DMS53 (cell line): ENCODE measurements at places on chromosomes 5 and 9.
A peak's percentile ranks its signal among the peaks of the same experiment; 100 is the strongest.

DNA sequence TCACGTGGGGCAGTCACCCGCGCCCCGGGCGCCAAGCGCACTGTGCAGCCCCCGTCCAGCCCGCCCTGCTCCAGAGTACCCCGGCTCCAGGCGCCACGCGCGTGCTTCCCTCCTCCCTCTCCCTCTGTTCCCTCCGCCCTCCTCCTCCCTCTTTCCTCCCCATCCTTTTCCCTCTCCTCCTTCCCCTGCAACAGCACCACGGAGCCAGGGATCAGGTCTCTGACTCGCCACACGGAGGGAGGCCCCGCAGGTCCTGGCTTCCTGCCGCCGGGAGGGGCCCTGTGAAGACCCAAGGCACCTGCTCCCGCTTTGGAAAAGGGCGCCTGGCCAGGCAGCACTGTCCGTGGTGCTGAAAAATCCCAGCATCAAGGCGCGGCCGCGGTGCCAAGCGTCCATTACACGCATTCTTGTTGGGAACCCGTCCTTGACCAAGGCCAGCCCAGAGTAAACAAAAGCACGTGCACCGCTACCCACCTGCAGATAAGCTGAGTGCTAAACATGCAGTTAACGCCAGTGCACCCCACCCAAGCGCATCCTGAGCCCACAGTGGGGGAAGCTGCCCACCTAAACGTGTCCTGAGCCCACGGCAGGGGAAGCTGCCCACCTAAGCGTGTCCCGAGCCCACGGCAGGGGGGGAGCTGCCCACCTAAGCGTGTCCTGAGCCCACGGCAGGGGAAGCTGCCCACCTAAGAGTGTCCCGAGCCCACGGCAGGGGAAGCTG lies 21.7 kb downstream of the SLC6A18 start:
- DNase-seq, result peak; percentile 89

- DNase-seq, result no peak
Measured at GRCh38 chr5:72245951-72246532, 74.0 kb downstream of the MRPS27 start.

- DNase-seq, result no peak
Measured at GRCh38 chr9:76049341-76049740, 158.9 kb downstream of the PCSK5 start.

DNA sequence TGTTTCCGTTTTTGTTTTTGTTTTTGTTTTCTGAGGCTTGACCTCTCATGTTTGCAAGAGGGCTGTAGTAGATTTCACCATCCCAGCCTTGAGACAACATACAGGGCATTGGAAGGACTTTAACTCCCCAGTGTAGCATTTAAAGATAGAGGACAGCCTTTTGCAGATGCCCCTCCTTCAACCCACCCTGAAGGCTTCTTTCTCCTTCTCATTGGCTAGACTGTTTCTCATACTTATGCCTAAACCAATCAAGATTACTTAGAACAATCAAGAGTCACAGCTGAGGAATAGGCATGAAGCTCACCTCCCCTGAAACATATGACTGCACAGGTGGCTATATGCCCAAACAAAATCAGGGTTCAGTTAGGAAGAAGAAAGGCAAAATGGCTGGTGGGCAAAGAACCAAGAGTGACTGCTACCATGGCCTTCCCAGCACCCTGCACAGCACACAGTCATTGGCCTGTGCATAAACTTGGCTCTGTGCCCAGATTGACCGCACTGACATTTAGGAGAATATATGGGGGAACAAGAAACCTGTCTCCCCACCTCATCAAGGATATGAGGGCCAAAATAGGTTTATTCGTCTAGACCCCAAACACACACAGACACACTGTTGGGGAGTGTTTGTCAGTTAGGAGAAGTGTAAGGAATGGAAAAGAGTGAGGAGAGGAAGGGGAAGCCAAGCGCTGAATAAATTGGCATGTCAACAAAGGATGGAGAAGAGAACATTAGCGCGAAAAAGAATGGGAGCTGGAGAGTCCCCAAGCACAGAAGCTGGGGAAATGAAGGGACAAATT lies 137.3 kb upstream of the RANBP3L start:
- no peak for DNase-seq

- no peak for DNase-seq
Measured at GRCh38 chr9:76038431-76038830, 148.0 kb downstream of the PCSK5 start.

GRCh38 chr5:42994246-42994554 lies 45.9 kb downstream of the ANXA2R start:
- DNase-seq, result no peak

DNA sequence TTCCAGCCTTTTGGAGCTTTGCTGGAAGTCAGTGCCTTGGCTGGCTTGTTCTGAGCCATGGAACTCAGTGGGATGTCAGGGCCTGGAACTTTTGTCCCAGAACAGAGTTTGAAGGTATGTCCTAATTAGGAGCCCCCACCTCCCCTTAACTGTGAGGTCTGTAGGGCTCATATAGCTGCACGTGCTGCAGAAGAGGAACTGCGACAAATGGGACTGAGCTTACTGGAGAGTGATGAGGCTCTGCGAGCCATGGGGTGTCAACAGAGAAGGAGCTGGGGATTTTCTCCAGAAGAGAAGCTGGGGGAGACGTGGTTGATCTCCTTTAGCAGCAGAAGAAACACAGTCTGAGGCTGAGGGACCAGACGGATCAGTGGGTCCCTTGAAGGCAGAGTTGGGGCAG lies 10.9 kb downstream of the TMEM8B start:
- DNase-seq, result no peak

- DNase-seq, result peak; percentile 71
Measured at GRCh38 chr5:122704247-122705036, 70.4 kb upstream of the SNX2 start.

GRCh38 chr9:129810788-129811187 lies 7.8 kb downstream of the TOR1B start:
- no peak for DNase-seq

DNA sequence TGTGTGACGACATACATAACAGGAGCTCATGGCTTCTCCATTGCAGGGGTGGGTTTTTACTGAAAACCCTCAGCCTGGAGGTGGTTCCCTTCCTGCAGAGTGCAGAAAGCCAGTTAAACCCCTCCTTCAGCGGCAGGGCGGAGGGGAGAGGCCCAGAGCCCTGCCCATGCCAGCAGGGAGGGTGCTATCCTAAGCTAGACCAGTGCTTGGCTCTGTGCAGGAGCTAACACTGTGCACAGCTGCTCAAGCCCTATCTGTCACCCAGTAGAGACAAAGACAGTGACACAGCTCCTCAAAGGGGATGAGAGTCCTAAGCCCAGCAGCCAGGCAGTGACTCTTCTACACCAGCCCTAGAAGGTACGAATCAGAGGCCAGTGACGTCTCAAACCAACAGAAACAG lies 70.0 kb upstream of the ZSWIM6 start:
- DNase-seq, result peak; percentile 7

DNA sequence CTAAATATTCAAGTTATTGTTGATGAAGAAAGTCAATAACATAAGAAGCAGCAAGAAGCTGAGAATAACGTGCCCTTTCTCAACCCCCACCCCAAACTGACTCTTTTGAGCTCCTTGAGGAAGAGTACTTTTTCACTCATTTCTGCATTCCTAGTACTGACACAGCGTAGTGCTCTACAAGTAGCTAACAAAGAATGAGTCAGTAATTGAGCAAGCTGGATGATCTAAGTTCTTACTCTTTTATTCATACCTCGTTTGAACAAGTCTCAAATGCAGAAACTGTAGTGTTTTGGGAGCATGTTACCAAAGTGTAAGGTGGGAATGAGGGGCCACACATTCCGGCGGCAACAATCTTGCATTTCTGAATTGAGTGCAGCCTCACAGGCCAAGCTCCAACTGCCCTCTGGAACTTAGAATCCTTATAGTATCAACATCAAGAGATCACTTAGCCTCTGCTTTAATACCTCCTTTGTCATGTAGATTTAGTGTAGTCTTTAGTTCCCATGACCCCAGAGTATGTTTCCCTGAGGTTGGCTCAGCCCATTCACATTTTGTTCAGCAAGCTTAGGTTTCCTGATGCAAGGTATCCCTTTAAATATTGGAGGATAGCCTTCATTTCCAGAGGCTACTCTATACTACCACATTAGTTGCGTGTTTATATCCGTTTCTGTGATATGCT lies 152.0 kb downstream of the PRR16 start:
- DNase-seq, result peak; percentile 7

DNA sequence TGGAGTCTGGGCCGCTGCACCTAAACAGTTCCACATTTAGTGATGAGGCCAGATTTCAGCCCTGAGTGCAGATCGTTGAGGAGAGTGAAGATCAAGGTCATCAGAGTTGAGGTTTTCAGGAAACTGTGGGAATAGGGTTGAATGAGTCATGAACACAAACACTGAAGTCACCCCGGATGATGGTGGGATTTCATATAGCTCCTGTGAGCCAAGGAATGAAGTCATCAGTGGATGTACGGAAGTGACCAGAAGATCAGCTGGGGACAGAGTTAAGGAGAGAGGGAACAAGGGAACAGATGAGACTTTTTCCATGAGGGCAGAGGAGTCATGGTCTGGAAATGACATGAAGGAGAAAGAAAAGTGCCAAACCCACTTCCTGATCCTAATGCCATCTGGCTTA lies 36.5 kb downstream of the PALM2AKAP2 start:
- peak; percentile 80 for DNase-seq

DNA sequence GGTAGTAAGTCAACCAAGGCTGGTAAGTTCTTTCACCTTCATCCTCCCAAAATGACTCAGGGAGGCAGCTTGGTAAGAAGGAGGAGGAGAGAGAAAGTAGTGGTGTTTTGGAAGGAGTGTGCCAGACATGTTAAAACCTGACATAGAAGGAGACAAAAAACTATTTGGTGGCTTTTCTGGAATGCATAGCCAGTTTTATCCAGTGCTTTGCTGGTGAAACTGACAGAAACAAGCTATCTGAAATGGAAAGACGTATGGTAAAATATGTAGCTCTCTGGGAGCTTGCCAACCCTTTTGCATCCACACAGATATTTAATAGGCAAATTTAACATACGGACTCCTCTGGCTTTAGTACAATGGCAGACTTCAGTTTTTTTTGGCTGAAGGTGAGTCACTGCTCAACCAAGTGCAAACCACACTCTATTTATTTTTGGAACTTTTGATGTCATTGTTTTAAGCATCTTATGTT lies 45.4 kb downstream of the RAB14 start:
- no peak for DNase-seq

GRCh38 chr5:165370794-165371193 lies 1865.4 kb downstream of the MAT2B start:
- no peak for DNase-seq

GRCh38 chr5:52668139-52668538 lies 119.6 kb upstream of the ITGA1 start:
- DNase-seq, result no peak

- DNase-seq, result peak; percentile 76
Measured at GRCh38 chr9:21252721-21253547, 13.1 kb upstream of the IFNA14 start.

DNA sequence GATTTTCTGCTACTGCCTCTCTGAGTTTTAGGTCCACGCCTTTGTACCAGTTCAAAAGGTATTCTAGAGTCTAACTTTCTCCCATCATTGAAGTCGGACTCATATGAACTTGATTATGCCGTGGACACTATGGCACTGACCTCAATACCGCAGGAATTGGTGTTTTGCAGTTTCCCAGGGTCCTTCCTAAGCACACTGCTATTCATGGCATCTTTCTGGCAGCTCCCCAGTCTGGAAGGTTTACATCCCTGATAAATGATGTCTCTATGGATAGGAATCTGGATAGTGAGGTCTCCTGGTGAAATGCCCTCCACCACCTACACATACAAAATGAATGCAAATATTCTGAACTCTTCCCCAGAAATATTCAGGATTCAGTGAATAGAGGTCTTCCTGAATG lies 422.2 kb downstream of the CTNND2 start:
- no peak for DNase-seq

GRCh38 chr9:18805386-18805785 lies 227.6 kb downstream of the SAXO1 start:
- DNase-seq, result no peak

- no peak for DNase-seq
Measured at GRCh38 chr5:151911011-151911410, 13.6 kb downstream of the GLRA1 start.

- peak; percentile 80 for DNase-seq
Measured at GRCh38 chr5:144467792-144468191, 297.1 kb downstream of the KCTD16 start.

DNA sequence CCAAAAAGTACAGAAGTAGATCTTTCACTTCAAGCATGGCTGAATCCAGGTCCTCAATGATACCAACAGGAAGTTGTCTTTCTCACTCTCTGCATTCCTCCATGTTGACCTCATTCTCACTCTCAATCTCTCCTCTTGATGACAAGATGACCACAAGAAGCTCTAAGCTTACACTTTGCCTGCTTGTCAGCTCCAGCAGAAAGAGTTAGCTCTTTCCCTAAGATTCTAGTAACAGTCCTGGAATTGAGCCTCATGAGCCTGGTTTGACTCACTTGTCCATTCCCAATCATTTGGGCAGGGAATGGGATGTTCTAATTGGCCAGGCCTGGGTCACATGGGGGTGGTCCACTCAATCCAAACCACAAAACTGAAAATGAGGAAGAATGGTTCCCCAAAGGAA lies 3.3 kb upstream of the CLTA start:
- peak; percentile 26 for DNase-seq

GRCh38 chr5:69167493-69167855 lies 524 bp downstream of the CCNB1 start:
- peak; percentile 44 for DNase-seq

- no peak for DNase-seq
Measured at GRCh38 chr9:32709871-32710270, 73.5 kb upstream of the TMEM215 start.

DNA sequence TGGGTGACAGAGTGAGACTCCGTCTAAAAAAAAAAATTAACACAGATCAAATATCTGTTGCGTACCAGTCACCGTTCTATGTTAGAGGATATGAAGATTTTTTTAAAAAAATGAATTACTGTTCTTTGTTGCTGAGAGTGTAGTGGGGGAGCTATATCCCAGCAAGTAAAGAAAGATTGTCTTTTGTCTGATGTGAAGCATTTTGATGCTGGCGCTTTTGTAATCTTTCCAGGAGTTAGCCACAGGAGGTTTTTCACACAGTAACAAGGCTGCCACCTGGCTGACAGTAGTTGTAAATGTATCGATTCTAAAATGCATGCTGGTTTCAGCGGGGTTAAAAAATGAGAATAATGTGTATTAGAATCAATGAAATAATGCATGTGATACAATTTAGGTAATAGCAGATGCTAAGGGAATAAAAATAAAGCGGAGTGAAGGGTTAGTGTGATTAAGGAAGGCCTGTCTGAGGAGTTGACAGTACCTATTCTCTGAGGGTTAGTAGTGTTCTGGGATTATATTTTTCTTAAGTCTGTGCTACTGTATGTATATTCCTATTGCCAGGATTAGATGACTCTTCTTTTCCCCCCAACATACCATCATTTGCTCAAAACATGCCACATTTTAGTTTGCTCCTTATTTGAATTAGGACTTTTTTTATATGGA lies 3.4 kb downstream of the LMNB1 start:
- DNase-seq, result peak; percentile 72

- peak; percentile 68 for DNase-seq
Measured at GRCh38 chr9:38437193-38437823, 13.1 kb upstream of the IGFBPL1 start.

- DNase-seq, result peak; percentile 10
Measured at GRCh38 chr9:94946256-94946655, 219.8 kb downstream of the AOPEP start.

- no peak for DNase-seq
Measured at GRCh38 chr5:38527475-38527874, 29.0 kb downstream of the LIFR start.
